Left kidney (tissue), 8 donors: ENCODE measurements at places on chromosomes 7 and 10.
A peak's percentile ranks its signal among the peaks of the same experiment; 100 is the strongest.

GRCh38 chr10:132392811-132393694 lies 3.9 kb upstream of the PWWP2B start:
- DNase-seq, result no peak

- DNase-seq, result no peak
These were observed 731.2 kb upstream of the IGFBP3 start for GRCh38 chr7:46652317-46652716.

DNA sequence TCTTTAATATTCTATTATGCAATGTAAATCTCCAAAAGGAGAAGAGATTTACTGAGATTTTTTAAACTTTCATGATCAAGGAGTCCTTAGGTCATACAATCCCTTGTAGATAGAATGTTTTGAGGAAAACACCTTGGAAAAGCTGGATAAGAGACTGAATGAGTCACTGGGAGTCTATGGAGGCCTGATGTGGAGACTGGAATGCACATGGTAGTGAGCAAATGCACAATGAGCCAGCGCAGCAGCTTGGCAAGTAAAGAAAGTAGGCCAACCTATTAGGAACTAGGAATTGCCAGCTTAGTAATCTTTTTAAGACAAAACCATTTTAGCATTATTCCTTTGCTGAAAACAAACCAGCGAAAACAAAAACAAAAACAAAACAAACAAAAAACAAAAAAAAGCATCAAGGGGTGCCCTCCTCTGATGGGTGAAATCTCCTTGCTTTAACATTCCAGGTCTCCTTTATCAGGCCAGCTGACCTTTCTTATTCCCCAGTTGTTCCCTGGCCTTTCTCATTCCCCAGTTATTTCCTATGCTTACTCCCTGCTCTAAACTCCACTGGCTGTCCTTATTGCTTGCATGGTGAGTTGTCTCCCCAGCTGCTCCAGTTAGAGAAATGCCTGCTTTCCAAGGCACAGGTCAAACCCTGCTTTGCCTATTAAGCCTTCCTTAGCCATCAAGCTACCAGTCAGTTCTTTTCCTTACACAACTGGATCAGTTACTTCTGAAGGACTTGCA lies 135.8 kb downstream of the PLCE1 start:
- no peak for DNase-seq

DNA sequence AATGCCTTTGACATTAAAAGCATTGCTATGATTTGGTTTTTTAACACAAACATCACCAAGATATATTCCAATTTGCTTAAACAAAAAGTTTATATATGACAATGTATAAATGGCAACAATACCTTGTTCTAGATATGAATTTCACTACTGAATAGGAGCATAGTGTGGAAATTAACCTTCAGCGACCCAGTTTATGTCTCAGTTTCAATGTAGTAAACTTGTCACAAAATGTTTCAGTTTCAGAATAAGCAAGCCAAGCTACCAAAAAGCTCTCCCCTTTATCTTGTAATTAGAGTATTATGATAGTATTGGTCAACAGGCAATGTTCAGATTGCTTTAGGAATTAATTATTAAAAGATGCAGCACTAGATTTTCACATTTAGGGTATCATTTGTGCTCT lies 99.6 kb upstream of the PCDH15 start:
- DNase-seq, result no peak

DNA sequence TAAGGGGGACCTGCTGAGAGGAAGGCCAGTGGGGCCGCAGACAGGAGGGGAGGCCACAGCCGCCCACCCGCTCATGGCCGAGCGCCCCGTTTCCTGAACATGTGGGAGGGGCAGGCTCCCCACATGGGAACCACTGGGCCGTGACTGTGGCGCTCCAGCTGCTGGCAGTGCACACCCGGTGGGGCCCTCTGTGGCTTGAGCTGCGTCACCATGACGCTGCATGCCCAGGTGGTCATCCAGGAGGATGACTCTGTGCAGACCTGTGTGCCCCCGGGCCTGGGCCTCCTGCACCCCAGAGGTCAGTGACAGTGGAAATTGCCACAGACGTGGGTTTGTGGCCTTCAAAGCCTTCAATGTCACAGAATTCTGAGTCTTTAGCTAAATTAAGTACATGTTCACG lies 85.1 kb downstream of the MGMT start:
- no peak for DNase-seq

GRCh38 chr7:38369816-38370493 lies 96.5 kb upstream of the TARP start:
- DNase-seq, result peak; percentile 72

- DNase-seq, result no peak
These were observed 20.2 kb downstream of the C10orf71 start for GRCh38 chr10:49319206-49319605.

GRCh38 chr7:44515590-44516268 lies 25.3 kb upstream of the NUDCD3 start:
- DNase-seq, result no peak

GRCh38 chr7:18896343-18896975 lies 221.0 kb downstream of the TWIST1 start:
- peak; percentile 26 for DNase-seq
